Liver (tissue), 10 donors: ENCODE measurements at places on chromosomes 7 and 10.

- H3K4me1 ChIP-seq = peaks cover 2% of the 10 kb centered on the region
- no peak overlapping the region for H3K27ac ChIP-seq
- no peaks in the 10 kb centered on the region for H3K27me3 ChIP-seq
Measured at GRCh38 chr7:88042157-88042556, 108.1 kb downstream of the ADAM22 start.

GRCh38 chr10:90788968-90789367 is 68.9 kb downstream of the HTR7 start:
- no peaks in the 10 kb centered on the region for H3K27me3 ChIP-seq
- H3K36me3 ChIP-seq = no peaks in the 10 kb centered on the region
- H3K4me3 ChIP-seq = no peak overlapping the region

- no peak for DNase-seq
- H3K27ac ChIP-seq = no peak overlapping the region
- H3K27me3 ChIP-seq = no peaks in the 10 kb centered on the region
Measured at GRCh38 chr7:80439894-80440821, 71.7 kb downstream of the GNAT3 start.

- H3K27ac ChIP-seq = no peak overlapping the region
- DNase-seq = no peak
- H3K4me3 ChIP-seq = no peak overlapping the region
- H3K27me3 ChIP-seq = no peaks in the 10 kb centered on the region
- peaks cover 24% of the 10 kb centered on the region for H3K4me1 ChIP-seq
Measured at GRCh38 chr7:43491984-43492383, 90.9 kb upstream of the STK17A start.

- H3K27me3 ChIP-seq = no peaks in the 10 kb centered on the region
- H3K27ac ChIP-seq = no peak overlapping the region
- peaks cover 17% of the 10 kb centered on the region for H3K36me3 ChIP-seq
- H3K4me3 ChIP-seq = no peak overlapping the region
Measured at GRCh38 chr7:105141068-105141467, 127.1 kb downstream of the KMT2E start.

DNA sequence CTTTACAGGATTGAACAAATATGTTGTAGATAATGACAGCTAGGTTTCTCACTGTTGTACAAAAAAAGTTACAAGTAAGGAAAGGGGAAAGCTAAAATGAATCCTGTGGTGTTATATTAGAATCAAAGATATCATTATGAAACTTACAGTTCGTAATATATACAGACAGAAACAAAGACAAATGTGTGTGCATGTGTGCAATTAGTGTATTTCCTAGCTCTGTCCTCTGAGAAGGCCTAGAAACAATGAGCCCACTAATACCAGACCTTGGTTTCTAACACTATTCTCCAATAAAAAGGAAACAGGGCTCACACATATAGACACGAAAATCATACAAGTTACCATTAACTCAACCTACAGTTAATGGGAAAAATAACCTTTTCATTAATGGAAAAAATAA is 8.0 kb downstream of the KDM7A start:
- DNase-seq = no peak
- H3K27me3 ChIP-seq = no peaks in the 10 kb centered on the region

DNA sequence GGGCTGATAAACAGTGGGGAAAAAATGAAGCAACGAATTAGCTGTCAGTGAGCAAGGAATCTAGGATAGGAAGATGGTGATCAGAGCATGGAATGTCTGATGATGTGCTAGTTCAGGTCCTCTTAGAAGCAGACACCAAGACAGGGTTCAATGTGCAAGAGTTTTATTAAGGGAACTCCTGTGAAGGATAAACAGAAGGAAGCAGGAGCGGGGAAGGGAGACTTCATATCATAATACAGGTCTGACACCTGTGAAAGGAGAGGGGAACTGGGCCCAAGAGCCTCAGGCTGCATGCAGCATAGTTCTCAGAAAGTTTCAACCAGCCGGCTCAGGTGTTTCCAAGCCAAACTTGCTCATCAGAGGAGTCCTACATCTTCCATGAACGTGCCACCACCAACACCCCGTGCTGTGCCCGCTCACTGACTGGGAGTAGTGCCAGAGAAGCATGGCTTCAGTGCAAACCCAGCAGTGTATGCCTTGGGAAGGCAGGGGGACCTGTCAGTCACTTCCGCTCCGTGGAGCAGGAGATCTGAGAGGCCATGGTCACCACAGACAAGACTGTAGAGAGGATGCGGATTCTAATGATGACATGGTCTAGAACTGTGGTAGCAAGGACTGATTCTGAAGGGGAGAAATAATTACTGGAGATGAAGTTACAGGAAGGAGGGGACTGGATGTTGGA is 45.8 kb downstream of the ZNF800 start:
- no peaks in the 10 kb centered on the region for H3K36me3 ChIP-seq
- no peak for DNase-seq
- peaks cover 8% of the 10 kb centered on the region for H3K4me1 ChIP-seq
- H3K27ac ChIP-seq = no peak overlapping the region
- H3K4me3 ChIP-seq = no peak overlapping the region

DNA sequence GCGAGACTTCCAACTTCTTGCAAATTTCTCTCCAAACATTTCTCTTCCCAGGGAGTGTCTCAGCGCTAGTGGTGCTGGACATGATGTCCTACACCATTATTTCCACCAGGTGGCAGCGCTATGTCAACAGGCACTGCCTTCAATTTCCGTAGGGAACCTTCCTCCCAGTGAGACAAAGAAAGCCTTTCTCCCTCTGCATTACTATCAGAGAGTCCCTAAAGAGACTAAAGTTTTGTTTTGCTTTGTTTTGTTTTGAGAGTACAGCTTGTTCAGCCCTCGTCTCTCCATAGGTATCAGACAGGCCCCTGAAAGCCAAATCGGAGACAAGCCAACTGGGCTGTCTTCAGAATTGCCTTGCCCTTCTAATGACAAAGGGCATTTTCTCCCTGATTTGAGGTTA is 44.2 kb upstream of the GGCT start:
- H3K27me3 ChIP-seq = no peaks in the 10 kb centered on the region
- peak; percentile 52 for DNase-seq

GRCh38 chr10:57977262-57977661 is 290.4 kb downstream of the IPMK start:
- no peak for DNase-seq
- H3K27me3 ChIP-seq = no peaks in the 10 kb centered on the region
- H3K4me1 ChIP-seq = no peaks in the 10 kb centered on the region
- H3K36me3 ChIP-seq = no peaks in the 10 kb centered on the region
- H3K4me3 ChIP-seq = no peak overlapping the region

DNA sequence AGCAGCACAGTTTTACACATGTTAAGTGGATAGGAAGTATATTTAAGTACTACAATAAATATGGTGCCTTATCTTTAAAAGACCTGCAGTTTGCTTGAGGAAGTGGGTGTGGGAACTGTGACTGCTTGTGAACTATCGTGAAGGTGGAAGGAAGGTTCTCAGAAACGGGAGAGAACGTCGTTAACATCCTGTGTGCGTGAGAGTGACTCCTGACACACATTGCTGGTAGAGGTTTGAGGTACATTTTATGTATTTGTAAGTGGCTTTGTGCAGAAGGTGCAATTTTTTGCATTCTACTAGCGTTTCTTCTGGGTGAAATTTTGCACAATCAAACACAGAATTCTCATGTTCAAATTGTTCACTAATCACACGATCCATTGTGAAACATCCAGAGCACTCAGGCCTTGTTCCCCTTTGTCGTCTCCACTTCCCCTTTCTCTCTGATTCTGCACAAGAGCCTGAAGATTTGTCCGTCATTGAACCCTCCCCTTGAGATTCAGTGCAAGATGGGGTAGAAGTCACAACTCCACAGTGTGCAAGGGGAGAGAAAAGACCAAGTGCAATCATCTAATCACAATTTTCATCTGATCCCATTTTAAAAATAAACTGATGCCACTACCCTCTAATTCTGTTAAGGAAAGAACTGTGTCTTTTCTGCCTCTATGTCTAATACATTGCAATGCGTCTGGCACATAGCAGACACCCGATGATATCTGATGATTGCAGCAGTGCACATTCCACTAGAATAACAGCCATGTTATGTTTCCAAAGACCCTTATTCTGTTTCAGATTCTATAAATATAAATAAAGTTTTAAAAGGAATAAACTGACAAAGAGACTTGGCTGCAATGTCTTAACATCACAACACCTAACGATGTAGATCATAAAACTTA is 279.9 kb downstream of the NEBL start:
- H3K27me3 ChIP-seq = no peaks in the 10 kb centered on the region
- no peaks in the 10 kb centered on the region for H3K4me1 ChIP-seq
- DNase-seq = no peak
- H3K4me3 ChIP-seq = no peak overlapping the region
- H3K36me3 ChIP-seq = no peaks in the 10 kb centered on the region
- no peak overlapping the region for H3K27ac ChIP-seq

DNA sequence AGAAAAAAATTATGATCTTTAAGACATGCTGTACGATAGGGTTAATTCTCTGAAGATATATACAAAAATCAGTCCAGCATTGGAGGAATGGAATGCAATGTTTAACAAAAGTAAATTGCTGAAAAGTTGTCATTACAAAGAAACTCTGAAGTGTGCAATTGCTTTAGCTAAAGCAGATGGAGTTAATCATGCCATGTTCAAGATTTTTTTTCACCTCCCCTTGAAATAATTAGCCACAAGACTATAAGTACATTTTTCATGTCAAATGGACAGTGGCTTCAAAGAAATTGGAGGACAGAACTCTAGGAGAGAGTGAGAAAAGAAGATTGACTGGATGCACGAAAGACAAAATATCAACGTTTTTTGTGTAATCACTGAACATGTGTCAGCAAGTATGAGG is 63.1 kb upstream of the MEOX2 start:
- H3K27me3 ChIP-seq = no peaks in the 10 kb centered on the region
- DNase-seq = no peak
- H3K4me3 ChIP-seq = no peak overlapping the region
- no peaks in the 10 kb centered on the region for H3K4me1 ChIP-seq
- no peaks in the 10 kb centered on the region for H3K36me3 ChIP-seq

- H3K36me3 ChIP-seq = no peaks in the 10 kb centered on the region
- H3K27me3 ChIP-seq = no peaks in the 10 kb centered on the region
- peaks cover 8% of the 10 kb centered on the region for H3K4me1 ChIP-seq
- DNase-seq = no peak
- H3K27ac ChIP-seq = no peak overlapping the region
Measured at GRCh38 chr10:22697800-22698199, 16.6 kb downstream of the PIP4K2A start.

- H3K4me3 ChIP-seq = no peak overlapping the region
- peaks cover 5% of the 10 kb centered on the region for H3K4me1 ChIP-seq
- H3K36me3 ChIP-seq = no peaks in the 10 kb centered on the region
- H3K27me3 ChIP-seq = no peaks in the 10 kb centered on the region
- no peak for DNase-seq
Measured at GRCh38 chr7:100166317-100166940, 2.0 kb downstream of the GAL3ST4 start.

DNA sequence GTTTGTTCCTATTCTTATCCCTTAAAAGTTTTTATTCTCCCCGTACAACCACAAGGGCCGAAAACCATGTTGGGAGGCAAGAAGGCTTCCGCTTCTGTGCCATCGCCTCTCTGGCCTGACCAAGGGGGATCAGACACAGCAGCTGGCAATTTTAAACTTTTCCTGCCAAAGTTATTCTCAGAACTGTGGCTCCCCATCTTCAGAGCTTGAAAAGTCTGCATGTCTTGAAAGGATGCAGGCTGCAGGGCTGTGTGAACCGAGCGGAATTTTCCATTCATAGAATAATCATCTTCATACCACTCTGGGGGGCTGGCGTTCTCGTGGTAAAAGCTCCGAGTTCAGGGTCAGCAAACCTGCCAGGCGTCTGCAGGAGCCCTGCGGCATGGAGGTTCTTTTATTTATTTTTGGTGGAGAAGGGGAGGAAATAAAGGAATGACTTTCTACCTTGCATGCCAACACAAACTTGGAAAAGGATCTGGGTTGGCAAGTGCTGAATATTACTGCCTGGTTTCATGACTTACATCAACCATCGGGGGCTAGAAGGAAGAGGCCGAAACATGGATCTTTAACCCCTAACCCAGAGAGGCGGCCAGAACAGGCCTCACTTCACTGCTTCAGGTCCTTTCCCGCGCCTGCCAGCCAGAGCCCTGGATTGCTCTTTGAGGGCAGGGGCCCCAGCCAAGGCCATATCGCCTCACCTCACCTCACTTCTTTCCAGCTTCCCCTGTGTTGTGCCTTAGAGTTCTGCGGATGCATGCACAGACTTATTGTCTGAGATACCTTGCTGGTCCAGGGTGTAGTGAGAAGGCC is 3.0 kb upstream of the NANOS1 start:
- H3K36me3 ChIP-seq = no peaks in the 10 kb centered on the region
- H3K4me3 ChIP-seq = no peak overlapping the region
- no peak overlapping the region for H3K27ac ChIP-seq
- H3K27me3 ChIP-seq = no peaks in the 10 kb centered on the region

DNA sequence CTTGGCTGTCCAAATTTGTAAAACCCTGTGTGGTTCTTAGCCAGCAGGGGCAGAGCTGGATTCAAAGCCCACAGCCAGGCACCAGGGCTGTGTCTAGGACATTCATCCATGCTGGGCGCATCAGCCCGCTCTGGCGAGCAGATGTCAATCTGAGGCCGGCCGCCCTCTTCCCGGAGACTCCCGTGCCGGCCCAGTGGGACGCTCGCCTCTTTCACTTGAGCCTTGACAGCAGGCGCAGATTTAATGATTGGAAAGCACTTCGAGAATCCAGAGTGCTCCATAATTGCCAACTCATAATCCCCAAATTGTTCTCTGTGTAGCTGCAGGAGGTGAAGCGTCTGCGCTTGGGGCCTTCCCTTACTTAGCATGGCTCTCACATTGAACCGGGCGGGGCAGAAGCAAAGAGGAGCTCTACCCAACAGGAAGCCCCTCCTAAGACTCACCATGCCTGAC is 36.7 kb downstream of the SLIT1 start:
- no peak overlapping the region for H3K27ac ChIP-seq
- H3K27me3 ChIP-seq = no peaks in the 10 kb centered on the region
- no peaks in the 10 kb centered on the region for H3K36me3 ChIP-seq
- no peak overlapping the region for H3K4me3 ChIP-seq
- DNase-seq = no peak
- H3K4me1 ChIP-seq = no peaks in the 10 kb centered on the region
